ENCODE measurements at places on chromosomes 3 and 15.

- DNase-seq: no peak
Measured at GRCh38 chr15:69499521-69500211, 47.0 kb downstream of the RPLP1 start.

DNA sequence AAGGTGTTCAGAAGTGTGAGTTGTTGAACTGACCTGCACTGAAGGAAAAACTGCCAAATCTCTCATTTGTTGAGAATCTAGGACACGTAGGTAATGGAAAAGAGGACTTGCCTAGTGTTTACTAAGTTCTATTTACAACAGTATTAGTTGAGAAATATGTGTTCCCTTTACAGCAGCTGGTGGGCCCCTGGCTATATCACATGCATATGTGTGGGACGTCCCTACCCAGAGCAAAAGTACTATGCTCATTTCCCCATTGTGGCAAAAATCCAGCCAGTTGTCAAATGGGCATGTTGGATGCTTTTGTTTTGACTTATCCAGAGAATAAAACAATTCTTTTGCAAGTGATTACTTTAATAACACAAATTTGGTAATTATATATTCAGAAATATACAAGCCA, 113.3 kb upstream of the PTX3 start:
- no peak for DNase-seq

GRCh38 chr3:13111873-13112520, 38.8 kb upstream of the IQSEC1 start:
- DNase-seq: no peak

- no peak for DNase-seq
Measured at GRCh38 chr15:49215768-49216739, 46.0 kb downstream of the GALK2 start.

DNA sequence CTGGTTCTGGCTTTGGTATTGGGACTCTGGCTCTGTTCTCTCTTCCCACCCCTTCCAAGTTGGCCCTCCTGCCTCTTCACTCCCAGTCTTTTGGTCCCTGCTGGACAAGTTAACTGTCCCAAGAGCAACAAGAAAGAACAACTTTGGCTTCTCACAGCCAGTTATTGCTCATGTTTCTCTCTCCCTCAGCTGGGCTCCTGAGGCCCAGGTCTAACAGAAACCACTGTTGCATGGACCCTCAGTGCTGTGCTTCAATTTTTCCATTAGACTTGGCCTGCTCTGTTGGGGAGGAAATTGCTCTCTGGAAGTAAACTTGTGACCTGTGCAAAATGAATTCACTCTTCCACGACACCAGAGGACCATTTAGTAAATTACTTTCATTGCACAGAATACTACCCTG, 64.5 kb downstream of the CHST2 start:
- no peak for DNase-seq

DNA sequence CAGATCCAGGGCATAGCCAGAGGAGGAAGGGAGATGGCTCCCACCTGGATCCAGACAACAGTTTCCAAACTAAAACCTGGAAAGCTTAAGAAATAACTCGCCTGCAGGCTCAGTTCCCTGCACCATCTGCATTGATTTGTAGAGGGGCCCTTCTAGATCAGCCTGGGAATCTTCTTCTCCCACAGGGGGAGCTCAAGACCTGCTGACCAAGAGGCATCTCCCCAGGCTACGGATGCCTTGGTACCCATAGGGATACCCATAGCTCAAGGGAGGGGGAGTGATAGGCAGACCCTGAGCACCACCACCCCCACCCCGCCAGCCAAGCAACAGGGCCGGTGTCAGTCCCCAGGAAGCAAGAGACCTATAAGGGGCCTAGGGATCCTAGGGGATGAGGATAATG, 28.0 kb upstream of the DCLK3 start:
- no peak for DNase-seq

GRCh38 chr15:40452296-40453090, 11.7 kb downstream of the BAHD1 start:
- DNase-seq: no peak

- DNase-seq: no peak
Measured at GRCh38 chr15:74396146-74396438, 28.6 kb upstream of the CYP11A1 start.

- DNase-seq: no peak
Measured at GRCh38 chr3:194792368-194792767, 106.7 kb downstream of the FAM43A start.

DNA sequence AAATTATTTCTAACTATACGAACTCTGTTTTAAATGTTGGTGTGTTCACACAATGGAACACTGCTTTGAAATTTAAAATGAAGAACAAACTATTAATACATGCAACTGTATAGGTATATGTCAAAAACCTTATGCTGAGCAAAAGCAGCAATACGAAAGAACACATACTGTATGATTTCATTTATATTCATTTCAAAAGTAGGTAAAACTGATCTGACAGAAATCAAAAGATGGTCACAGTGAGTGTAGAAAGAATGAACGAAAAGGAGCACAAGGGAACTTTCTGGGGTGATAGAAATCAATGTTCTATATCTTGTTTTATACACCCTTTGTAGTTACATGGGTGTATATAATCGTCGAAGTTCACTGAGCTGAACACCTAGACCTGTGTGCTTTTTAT, 12.6 kb downstream of the ATP8B4 start:
- no peak for DNase-seq

All from omental fat pad (tissue), 4 donors.